ENCODE measurements at places on chromosomes 3 and 15.

GRCh38 chr15:26738996-26739395 lies 33.9 kb downstream of the GABRB3 start:
- DNase-seq: no peak

DNA sequence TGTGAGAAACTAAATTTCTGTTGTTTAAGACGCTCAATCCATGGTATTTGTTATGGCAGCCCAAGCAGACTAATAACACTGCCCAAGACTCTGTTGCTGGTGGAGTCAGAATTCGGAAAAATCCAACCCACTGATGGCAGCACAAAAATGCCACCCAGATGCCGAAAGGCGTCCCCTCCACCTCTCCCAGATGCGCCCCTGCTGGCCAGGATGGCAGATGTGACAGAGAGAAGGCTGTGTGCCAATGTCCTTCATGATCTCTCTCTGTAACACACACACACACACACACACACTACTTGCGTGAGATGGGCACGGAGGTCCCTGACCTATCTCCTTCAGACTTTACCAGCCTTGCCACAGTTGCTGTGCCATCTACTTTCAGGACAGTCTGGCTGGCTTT lies 10.9 kb upstream of the LYSMD4 start:
- DNase-seq: no peak

DNA sequence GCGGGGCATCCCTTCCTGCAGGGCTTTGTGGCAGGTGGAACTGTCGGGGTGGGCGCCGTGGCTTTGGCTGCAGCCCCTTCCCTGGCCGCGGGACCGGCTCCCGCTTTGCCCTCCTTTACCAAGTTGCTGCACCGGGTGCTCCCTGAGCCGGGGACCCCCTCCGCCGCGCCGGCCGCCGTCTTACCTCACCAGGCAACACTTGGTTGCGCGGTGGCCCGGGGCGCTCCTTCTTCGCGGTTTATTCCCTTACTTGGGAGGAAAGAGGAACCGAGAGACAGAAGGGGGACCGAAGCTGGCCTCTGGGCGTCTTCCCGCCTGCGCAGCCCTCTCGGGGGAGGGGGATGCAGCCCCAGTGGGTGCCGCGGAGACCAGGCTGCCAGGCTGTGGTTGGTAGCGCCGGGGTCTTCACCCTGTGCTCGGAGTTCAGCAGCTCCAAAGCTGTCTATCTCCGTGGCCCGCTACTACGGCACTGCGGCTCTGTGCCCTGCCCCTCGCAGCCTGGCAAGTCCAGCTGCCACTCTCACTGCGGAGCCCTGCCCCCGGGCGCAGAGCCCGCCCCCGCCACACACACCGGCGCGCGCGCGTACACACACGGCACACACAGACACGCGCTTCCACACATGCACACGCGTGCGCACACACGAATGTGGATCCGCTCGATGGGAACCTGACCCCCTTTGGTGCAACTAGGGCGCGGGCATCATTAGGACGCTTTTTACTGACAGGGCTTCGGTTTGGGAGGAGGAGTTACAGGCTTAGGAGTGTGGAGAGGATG lies at the start of gene DGKG:
DGKG (minus strand) TSS at position 473 of the 775 bp plus-strand sequence. CDS start 41,775 bp downstream, outside the sequence.
- DNase-seq: peak; percentile 25

- DNase-seq: no peak
Observed at GRCh38 chr15:101190092-101190595, 61.7 kb downstream of the CHSY1 start.

DNA sequence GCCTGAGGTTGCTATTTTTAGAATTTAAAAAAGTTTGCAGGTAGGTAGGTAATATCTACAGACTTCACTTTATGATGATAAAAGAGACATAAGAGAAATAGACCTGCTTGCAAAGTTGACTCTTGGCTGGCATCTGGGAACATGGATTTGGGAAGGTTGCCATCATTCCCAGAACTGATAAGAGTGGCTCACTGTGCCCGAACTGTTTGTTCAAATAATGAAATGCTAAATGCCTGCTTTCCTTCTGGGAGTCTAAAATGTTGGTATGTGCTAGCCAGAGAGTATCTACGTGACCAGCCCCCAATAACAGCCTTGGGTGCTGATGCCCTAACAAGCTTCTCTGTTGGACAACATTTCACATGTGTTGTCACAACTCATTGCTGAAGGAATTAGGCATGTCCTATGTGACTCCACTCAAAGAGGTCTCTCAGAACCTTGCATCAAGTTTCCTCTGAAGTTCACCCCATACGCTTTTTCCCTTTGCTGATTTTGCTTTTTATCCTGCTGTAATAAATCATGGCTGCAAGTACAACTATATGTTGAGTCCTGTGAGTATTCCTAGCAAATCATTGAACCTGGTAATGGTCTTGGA lies 95.5 kb downstream of the FHIT start:
- DNase-seq: no peak

DNA sequence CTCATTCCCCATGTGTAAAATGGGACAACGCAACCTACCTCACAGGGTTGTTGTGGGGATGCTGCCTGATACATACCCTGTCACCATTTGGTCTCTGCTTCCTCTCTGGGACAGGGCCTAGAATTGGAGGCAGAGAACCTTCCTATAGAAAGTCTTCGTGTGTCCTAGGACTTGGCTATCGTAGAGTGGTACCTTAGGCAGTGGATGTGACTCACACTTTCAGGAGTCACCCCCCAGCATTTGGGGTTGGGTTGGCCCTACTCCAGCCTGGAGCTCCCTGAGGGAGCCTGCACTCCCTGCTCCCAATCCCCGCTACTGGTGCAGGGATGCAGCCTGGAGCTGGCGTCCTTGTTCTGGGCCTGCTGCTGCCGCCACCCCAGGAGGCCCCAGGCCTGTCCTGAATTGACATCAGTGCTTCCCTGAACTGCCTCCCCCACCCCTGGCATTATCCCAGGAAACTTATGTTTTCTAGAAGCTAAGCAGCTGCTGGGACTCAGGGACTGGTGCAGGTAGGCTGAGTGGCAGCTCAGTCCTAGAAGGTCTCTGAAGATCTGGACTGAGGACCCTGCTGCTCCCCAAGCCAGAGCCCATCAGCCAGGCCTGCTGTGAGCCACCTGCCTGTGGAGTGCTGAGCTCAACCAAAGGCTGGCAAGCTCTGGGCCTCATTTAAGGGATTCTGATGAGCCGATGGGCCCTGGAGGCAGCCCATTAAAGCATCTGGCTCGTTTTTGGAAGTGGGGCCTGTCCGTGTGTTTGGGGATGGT lies 9.9 kb downstream of the C15orf39 start:
- peak; percentile 35 for DNase-seq

DNA sequence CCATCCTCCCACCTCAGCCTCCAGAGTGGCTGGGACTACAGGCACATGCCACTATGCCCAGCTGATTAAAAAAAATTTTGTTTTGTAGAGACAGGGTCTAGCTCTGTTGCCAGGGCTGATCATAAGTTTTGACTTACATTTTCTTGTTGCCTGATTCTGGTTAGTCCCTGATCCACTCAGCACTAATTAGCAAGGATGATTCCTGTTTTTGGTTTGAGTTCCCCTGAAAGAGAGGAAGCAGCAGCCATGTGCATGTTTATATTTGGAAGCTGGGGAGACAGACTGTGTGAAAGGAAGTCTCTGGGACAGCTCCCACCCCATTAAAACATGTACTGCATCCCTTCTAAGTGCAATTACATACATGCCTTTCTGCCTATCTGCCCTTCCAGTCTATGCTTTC lies 3.6 kb upstream of the NCK1 start:
- DNase-seq: no peak

GRCh38 chr3:134326760-134327593 lies 47.3 kb downstream of the AMOTL2 start:
- DNase-seq: peak; percentile 100

- no peak for DNase-seq
Observed at GRCh38 chr15:93178371-93178770, 89.4 kb upstream of the RGMA start.

GRCh38 chr3:51243924-51244323 lies 141.2 kb upstream of the MANF start:
- no peak for DNase-seq

DNA sequence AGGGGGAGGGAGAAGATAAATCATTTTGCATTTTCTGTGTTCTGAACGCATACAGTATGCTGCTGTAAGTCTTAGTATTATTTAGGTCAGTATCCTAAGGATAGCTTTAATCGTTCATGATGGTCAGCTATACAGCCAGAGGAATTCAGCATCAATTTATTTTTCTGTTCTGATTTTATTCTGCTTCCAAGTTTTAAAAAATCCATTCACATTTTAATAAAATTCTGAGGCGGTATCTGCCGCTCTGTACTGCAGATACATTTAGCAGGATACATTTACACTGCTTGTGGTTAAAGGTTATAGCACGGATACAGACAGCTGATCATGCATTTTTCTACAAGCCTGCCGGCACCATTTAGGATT lies 17.8 kb downstream of the ZBTB38 start:
- DNase-seq: no peak

DNA sequence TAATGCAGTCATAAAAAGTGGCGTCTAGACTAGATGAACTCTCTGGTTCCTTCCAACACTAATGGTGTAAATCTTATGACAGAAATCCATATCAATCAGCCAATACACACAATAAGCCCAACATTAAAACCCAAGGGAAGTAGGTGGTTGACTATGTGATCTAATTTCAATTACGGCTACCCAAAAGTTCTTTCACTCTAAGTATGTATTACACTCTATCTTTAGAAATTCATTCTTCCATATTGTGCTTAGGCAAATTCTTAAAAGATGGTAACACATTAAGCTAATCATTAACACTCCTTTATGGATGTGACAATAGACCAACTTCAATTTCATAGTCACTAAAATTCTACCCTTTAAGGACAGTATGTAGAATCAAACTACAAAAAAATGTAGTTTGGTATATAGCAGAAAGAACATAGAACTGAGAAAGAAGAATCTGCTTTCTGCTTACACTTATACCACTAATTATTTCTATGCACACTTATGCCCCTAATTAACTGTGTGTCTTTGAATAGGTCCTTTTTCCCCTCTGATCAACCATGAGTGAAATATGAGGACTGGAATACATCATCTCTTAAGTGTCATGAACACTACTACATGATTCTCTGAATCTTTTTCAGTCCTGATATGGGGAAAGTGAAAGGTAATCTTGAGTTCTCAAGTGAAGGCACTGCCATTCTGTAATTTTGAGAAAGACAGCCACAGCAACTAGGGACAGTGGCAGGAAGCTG lies 557.6 kb downstream of the IGSF11 start:
- DNase-seq: no peak

- no peak for DNase-seq
Observed at GRCh38 chr3:83934192-83935021, 1024.4 kb upstream of the CADM2 start.

DNA sequence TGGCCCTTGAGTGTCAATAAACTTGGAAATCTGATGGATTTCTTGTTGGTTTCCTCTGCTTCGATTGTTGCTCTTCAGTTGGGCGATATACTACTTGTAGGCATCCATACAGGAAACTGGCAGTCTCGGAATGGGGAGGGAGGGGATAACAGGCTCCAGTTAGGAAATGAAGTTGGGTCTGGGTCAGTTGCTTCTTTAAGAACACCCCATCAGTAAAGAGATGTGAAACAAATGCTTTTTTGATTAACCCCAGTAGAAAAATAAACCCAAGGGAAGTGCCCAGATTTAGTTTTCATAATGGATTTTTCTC lies 681 bp downstream of the CHMP2B start:
- peak; percentile 27 for DNase-seq

Data from EL (cell line).